NCI-H2171 treated with DMSO at 0.1 percent for 48 hours (cell line): ENCODE measurements at places on chromosomes 4 and X.
A peak's percentile ranks its signal among the peaks of the same experiment; 100 is the strongest.

DNA sequence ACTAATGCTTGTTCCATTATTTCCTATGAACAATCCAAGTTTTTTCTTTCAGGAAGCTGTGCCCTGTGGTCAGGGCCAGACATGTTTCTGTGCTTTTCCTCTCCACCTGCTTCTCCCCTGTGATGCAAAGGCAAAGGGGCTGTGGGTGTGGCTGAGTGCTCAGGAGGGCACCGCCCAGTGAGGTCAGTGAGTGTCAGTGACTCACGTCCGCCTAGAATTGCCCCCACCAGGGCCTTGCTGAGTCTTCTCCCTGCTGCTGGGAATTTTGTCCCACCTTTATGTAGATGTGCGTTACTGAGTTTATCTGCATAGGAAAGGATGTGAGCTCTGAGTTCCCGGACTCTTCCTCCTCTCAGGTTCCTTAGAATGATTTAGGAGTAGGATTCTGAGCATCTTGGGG lies 283.2 kb downstream of the DCHS2 start:
- DNase-seq = no peak

GRCh38 chr4:121243485-121243884 lies 79.4 kb upstream of the TNIP3 start:
- DNase-seq = no peak

DNA sequence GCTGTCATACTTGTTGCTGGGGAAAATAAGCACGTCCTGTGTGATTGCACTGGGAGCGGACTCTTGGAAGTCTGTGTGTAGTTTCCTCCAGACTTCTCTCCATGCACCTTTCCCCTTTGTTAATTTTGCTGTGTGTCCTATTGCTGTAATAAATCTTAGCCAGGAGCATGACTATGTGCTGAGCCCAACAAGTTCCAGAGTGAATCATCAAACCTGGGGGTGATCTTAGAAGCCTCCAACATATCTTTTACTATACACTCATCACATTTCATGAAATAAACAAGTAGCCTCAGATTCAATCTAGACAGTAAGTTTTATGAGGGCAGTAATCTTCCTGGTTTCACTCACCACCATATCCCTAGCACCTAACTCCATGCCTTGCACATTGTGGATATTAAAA lies 43.3 kb upstream of the FGF13 start:
- no peak for DNase-seq

GRCh38 chrX:82816001-82816400 lies 692.1 kb upstream of the POU3F4 start:
- no peak for DNase-seq

DNA sequence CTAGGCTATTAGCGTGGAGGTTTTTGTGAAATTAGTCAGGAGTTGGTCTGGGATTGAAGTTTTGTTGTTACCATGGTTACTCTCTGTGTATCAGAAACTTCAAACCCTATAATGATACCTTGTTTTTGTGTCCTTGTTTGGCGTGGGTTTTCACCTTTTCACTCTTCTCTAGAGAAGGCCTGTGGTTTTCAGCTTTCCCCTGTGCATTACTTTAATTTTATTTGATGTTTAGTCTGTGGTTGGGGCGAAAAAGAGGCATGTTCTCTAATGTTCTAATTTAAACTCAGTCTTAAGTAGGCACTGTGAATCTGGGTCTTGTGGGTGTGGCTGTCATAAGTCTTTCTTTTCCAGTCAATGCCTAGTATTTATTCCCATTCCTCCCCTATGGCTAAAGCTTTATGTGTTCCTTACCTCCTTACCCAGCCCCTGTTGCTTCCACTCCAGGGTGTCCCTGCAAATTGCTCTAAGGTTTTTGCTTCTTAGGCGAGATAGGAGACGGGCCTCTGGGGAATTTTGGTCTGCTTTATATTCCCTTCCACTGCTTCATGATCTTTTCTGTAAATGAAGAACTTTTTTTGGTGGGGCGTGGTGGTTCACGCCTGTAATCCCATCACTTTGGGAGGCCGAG lies 326.3 kb upstream of the ZCCHC13 start:
- no peak for DNase-seq

DNA sequence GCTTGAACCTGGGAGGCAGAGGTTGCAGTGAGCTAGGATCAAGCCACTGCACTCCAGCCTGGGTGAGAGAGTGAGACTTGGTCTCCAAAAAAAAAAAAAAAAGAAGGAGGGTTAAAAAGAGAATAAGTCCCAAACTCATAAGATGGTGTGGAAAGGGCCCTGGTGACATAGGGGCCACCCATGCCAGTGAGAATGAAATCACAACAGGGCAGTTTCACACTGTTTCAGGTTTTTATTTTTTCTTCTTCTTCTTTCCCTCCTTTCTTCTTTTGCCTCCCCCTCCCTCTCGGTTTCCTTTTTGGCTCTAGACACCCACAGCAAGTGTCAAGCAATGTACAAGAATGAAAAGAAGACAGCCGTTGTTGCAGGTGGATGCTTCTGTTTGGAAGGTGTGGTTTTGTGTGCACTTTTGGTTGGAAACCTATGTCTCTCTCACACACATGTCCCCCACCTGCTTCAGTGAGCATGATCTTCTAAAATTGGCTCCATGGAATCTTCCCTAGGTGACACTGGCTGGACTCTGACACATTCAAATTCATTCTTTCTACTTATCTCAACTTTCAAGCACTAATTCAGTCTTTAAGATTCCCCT lies 14.4 kb upstream of the TLR8 start:
- no peak for DNase-seq

GRCh38 chr4:73725985-73726384 lies 14.4 kb upstream of the CXCL8 start:
- DNase-seq = no peak

DNA sequence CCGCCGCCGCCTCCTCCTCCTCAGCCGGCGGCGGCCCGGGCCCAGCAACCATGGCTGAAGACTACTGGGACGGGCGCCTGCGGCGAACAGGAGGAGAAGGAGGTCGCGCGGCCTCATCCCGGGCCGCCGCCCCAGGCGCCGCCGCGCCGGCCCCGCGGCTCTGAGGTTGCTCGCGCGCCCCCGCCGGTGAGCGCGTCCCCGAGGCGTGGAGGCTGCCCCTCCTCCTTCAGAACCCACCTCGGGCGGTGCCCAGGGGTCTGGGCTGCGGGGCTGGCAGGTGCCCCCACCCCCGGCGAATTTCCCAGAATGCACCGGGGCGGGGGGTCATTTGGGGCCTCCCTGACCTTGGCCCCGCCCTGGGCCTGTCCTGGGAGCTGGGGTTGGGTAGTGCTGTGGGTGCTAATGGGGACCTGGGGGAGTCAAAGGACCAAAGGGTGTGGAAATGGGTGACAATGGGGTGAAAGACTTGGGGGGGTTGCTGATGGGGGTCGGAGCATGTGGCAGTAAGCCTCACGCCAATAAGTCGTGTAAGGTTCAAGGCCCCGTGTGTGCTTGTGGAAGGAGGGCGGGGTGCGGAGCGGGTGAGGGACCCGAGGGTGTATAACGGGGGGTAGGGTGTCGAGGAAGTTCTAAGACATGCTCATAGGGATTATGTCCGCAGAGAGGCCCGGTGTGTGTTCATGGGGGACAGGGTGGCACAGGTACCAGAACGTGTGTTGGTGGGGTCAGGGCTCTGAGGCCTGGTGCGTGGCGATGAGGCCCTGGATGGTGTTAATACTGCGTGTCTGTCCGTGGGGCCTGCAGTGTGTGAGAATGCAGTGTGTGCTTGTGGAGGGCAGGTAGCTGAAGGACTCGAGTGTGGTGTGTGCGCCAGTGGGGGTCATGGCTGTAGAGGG lies 687 bp downstream of the CDK16 start:
- no peak for DNase-seq

- DNase-seq = no peak
Observed at GRCh38 chr4:75658876-75659275, 14.3 kb downstream of the G3BP2 start.

DNA sequence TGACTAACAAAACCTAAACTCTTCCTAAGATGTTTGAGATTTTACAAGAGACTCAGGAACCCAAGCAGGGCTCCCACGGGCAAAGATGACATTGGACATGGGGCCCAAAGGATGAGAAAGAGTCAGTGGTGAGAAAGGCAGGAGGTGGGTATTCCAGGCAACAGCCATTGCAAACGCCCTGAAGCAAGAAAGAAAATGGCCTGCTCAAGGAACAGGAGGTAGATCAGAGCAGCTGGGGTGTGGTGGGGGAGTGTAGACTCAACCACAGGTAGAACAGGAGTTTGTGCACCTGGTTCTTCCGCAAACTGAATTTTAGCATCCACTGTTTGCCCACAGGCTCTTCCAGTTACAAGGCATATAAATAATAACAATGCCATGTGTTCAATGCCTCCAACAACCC lies 3.3 kb downstream of the PPP2R2C start:
- no peak for DNase-seq

DNA sequence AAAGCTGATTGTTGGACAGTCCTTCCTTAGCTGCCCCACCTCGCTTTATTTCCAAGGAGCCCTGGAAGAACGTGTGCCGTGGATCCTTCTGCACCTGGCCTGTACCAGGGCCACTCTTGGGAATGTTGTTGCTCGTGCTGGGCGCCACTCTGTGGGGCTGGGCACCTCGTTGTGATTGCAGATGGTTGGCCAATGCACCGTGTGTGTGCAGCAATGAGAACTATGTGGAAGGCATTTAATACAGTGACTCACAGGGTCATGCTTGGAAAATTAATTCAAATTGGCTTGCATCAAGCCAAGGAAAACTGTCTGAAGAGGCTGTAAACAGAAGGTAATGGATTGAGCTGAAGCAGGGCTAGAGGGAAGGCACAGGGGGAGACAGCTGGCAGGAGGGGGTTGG lies 37.0 kb upstream of the CD99L2 start:
- DNase-seq = peak; percentile 4

- DNase-seq = no peak
Observed at GRCh38 chr4:133096972-133097371, 52.1 kb upstream of the PCDH10 start.

GRCh38 chr4:109389369-109390114 lies 44.1 kb upstream of the SEC24B start:
- DNase-seq = no peak

GRCh38 chr4:140326395-140326993 lies 47.0 kb upstream of the SCOC start:
- no peak for DNase-seq

DNA sequence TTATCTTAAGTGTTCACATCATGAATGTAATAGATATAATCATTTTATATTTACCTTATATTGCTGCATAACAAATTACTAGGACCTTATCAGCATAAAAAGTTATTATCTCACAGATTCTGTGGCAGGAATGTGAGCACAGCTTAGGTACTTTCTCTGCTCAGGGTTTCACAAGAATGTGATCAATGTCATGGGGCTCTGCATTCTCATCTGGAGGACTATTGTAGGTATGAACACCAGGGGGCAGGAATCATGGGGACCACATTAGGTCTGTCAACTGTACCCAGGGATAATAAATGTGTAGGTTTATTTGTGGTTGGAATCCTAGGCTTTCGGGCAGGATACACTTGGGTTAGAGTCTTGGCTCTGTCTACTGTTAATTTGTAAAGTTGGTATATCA lies 519.2 kb downstream of the ARAP2 start:
- DNase-seq = no peak

GRCh38 chr4:7158081-7158750 lies 34.1 kb upstream of the SORCS2 start:
- DNase-seq = no peak

DNA sequence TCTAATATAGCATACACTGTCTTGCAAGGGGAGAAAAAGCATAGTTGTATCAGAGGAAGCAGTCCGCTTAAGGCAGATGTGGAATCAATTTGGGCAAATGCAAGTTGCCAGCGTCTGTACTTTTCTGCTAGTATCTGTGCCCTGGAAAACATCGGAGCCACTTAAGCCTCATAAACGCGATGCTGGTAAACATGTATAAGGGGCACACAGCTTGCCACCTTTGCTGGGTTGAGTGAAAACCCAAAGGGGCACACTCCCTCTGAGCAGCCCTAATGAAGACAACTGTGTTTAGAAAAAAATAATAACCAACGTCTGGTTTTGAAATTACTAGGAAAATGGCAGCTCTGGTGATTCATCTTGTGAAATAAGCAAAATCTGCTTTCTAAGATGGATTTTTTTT lies 24.3 kb downstream of the SMIM20 start:
- no peak for DNase-seq

GRCh38 chrX:3142259-3143042 lies 101.2 kb downstream of the ARSF start:
- DNase-seq = no peak

DNA sequence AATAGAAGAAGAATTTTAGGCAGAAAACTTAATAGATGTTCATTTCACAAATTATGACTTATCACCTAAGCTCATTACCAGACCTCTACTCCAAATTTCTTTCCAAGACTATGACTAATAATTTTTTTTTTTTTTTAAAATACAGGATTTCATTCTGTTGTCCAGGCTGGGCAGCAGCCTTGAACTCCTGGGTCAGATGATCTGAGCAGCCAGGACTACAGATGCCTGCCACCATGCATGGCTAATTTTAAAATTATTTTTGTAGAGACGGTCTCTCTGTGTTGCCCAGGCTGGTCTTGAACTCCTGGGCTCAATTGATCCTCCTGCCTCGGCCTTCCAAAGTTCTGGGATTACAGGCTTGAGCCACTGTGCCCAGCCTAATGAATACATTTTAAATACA lies 119.2 kb downstream of the ARHGAP10 start:
- no peak for DNase-seq

DNA sequence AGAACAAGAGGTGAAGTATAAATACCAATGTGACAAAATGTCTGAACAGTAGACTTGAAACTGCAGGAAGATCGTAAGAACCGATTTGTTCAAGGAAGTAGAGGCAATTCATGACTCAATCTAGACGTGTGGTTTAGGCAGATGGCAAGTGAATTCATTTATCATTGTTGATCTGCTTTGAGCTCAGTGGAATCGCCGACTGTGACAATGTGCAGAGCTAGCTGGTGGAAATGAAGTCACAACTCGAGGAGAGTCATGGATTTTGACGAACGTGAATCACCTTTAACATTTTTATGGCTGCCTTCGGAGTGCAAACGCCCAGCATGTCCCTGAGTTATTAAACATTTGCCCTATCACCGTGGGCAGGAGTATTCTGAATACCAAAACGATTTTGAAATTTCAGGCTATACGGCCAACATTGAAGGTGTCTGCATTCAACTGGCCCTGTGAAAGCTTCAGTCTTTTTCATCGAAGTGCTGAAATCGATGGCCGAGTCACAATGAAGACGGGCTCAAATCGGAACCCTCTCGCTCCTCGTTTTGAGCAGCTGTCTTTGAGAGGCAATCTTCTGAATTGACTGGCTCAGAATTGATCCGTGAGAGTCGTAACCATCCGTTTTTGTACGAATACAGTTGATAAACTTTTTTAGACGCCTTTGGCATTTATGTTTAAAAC lies 689 bp upstream of the OGT start:
- DNase-seq = peak; percentile 37

DNA sequence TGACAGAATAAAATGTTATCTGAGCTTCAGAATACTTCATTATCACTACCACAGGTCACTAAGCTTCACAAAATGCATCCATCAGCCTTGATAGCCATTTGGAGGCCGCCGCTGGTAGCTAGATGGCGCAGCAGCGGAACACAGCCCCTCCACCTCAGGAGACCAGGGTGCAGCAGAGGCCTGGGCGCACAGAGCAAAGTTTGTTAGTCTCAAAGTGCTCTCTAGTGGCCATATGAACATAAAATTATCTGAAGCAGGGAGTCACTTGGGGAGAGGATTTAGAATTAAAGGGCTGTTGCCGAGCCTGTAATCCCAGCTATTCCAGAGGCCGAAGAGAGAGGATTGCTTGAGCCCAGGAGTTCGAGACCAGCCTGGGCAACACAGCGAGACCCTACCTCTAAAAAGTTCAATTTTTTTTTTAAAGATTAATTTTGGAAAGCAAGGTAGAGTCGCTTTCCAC lies 8.1 kb upstream of the DCTD start:
- DNase-seq = peak; percentile 75
